ENCODE measurements at places on chromosomes 6 and 20. TPM values are rescaled to one million over a fixed set of nuclear protein-coding genes. Genes with fewer than 3 reads are reported as not detected.

The POPDC3 gene
- total RNA-seq = 0.84 TPM

DNA sequence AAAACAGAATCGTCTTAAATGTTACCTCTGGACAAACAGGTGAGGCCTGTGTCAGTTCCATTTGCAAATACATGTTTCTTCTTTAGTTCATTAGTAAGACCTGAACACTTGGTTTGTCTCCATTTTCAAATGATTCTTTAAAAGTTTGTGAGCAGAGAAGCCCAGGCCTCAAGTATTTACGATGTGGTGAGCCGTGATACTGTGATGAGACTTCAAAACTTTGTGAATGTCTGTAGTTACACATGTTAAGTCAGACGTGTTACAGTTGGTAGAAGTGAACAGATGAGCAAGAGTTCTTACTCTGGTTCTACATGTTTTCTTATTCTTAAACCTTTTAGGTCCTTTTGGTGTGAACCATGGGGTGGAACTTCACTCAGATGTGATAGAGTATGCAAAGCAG, 8.5 kb downstream of the PCMTD2 start:
- DNase-seq = no peak

The RFX6 gene
- total RNA-seq = 1.5 TPM

The ZC2HC1B gene
- not detected for total RNA-seq

The CAP2 gene
- 8.9 TPM for total RNA-seq

- no peak for DNase-seq
Observed at GRCh38 chr6:11381801-11382513, 149.5 kb upstream of the NEDD9 start.

DNA sequence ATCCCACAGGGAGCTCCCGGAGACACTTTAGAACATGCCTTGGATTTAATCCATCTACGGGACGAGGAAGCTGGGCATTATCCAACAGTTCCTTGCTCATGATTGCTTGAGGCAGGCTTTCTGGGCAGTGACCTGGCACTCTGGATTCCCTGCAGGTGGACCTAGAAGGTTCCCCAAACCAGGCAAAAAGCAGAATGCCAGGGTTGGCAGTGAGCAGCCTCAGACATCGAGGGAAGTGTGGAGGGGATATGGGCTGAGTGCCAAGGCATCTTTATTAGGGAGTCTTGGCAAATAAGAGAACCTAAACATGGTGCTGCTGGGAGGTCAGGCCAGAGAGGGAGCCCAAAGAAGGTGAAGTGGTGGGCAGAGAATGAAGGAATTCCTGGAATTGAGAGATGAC, 158.5 kb downstream of the CD83 start:
- no peak for DNase-seq

DNA sequence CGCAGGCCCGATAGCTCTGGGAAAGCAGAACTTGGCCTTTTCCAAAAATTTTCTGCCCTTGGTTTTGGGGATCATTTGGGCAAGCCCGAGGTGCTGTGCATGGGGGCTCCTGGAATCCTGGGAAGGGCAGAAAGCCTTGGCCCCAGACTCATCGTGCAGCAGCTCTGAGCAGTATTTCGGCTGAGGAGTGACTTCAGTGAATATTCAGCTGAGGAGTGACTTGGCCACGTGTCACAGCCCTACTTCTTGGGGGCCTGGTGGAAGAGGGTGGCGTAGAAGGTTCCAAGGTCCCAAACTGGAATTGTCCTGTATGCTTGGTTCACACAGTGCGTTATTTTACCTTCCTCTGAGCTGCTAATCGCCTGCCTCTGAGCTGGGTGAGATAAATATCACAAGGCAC, 1.1 kb upstream of the BMP2 start:
- no peak for DNase-seq

DNA sequence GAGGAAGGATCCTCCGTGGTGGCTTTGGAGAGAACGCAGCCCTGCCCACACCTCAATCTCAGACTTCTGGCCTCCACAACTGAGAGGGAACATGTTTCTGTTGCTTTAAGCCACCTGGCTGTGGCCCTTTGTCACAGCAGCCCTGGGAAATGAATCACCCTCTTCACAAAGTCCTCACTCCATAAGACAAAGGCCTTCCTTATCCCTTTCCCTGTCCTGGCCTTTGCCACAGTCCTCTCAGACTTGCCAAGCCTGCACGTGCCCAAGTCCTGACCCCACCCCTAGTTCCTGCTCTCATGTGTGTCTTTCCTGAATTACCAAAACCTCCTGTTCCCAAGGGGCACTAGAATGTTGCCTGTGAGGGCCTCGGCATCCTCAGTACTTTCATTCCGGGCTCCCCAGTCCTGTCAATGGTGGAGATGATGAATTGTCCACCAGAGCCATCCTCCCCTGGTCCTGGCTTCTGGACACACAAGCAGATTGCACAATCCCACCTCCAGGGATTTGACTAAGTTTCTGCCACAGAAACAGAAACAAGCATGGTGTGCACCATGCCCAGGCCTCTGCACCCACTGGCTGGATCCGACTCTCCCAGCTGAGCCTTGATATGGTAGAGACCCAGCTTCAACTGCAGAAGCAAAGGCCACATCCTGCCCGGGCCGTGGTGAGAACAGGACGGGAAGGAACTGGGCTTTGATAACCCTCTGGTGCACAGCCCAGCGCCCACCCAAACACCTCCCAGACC, 232.6 kb upstream of the PDE10A start:
- DNase-seq = no peak

DNA sequence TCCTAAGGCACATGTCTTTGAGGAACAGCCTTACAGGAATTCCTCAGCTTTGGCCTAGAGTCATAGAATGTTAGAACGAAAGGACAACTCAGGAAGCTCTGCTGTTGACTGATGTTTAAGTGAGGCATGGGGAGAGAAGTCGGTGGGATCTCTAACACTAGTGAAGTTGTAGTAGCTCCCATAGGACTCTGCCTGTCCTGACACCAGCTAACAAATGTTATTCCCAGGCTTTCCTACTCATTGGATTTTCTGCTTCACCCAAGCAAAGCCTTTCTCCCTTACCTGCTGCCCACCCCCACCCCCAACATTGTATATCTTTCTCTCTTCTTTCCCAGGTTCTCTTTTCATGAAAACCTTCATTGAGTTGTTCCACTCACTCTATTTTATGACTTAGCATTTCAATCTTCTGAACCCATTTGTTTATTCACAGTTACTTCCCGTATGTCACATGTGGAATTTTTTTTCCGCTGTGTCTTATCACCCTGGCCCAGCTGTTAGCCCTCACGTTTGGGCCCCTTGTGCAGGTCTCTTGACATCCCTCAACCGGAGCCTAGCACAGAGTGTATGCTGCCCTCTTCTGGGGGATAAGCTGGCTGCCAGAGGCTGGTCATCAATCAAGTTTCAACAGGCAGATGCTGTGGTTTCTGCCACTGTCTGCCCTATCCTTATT, 39.2 kb upstream of the RNF8 start:
- DNase-seq = peak; percentile 55

DNA sequence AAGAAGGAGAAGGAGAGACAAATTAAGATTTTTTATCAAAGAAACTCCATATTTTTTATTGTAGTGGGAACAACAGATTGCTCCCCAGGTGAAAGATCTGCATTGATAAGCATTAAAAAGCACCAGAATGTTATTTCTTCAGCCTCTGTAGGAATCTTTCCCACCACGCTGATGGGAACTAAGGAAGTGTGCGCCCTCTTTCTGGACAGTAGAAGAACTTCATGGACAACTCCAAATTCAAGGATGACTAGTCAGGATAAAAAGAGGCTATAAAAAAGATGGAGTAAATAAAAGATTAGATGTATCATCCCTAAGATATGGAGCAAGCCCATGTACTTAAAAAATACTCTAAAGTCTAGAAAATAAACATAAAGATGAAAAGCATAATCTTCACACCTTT, 45.8 kb upstream of the PAK5 start:
- DNase-seq = no peak

GRCh38 chr6:158047127-158047518, 65.5 kb downstream of the SYNJ2 start:
- DNase-seq = no peak

The LAMA4 gene
- total RNA-seq = not detected

The HLA-DRA gene
- total RNA-seq = not detected

GRCh38 chr6:144897441-144897921, 612.3 kb downstream of the UTRN start:
- DNase-seq = no peak

- DNase-seq = no peak
Observed at GRCh38 chr20:20205141-20205861, 153.0 kb downstream of the CFAP61 start.

- DNase-seq = no peak
Observed at GRCh38 chr6:44057238-44057930, 69.9 kb downstream of the MRPL14 start.

DNA sequence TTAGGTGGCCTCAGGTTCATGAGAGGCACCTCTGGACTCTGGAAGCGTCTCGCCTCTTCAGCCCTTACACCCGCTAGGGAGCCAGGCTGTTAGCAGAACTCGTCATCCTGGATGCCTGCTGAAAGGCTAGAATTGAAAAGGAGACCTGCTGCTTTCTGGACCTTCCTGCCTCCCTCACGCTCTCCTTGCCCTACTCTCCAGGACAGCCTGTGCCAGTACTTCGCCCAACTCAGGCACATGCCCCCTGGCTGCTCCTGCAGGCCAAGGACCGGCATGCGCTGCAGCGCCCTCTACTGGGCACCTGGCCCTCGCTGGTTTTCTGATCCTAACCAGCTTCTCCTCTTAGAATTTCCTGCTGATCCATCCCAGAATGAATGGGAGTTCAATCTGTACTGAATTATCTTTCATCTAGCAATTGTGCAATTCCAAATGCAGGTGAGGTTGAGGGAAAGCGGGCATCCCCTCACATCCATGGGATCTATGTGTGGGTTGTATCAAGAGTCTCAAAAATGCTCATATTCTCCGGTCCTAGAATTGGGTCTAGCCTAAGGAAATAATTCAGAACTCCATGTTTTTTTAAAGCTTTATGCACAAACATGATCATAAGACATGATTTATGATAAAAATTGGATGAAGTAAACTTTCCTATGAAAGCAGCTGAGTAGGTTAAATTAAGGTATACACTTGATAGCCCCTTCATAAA, 78.0 kb downstream of the PTPN1 start:
- DNase-seq = peak; percentile 87

The KHDRBS2 gene
- not detected for total RNA-seq

The RAB44 gene
- not detected for total RNA-seq

GRCh38 chr6:28719275-28719940, 193.7 kb downstream of the GPX5 start:
- DNase-seq = no peak

GRCh38 chr6:43143235-43144128, 27.6 kb upstream of the SRF start:
- DNase-seq = peak; percentile 77

GRCh38 chr6:28280595-28281287, 631 bp upstream of the PGBD1 start:
- no peak for DNase-seq

DNA sequence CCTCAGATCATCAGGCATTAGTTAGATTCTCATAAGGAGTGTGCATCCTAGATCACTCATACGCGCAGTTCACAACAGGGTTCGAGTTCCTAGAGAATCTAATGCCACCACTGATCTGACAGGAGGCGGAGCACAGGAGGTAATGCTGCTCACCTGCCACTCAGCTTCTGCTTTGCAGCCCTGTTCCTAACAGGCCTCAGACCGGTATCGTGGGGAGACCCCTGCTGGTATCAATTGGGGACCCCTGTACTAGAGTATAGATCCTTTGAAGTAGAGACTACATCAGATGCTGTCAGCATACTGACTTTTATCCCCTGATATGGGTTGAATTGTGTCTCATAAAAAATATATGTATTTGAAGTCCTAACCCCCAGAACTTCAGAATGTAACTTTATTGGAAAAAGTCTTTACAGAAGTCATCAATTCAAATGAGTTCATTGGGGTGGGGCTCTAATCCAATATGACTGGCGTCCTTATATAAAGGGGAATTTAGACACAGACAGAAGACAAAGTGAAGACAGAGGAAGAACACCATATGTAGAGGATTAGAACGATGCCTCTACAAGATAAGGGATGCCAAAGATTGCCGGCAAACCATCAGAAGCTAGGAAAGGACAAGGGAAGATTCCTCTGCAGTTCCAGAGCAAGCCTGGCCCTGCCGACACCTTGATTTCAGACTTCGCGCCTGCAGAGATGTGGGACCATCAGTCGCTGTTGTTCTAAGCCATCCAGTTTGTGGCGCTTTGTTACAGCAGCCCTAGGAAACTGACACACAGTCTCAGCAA, 104.4 kb upstream of the BTBD3 start:
- DNase-seq = no peak

The IL17F gene
- not detected for total RNA-seq

DNA sequence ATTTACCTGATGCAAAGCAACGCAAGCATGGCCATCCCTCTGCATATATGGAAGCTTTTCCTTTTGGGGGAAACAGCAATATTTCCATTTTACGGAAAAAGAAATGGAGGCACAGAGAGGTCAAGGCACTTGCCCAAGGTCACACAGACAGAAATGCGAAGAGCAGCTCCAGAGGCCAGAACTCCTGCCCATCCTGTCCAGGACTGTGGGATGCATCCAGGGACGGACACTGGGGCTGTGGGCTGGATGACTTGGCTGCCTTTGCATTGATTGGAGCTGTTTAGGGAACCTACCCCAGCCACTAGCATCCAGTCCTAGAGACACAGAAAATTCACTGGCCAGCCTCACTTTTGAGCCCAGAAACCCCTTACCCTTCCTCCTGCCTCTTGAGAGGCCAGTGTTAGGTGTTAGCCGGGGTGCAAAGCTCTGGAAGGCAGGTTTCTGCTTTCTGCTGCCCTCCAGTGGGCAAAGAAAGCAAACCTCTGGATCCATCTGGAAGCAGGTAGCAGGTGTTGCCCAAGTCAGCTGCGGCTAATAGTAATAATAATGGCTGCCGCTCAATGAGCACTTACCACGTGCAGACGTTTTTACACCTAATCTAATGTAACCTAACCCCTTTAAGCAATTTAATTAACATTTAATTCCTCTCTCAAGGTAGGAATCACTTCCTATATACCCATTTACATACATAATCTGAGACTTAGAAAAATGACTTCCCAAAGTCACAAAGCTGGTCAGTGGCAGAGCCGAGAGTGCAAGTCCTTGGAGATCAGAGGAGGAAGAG, 31.7 kb upstream of the CCN5 start:
- DNase-seq = peak; percentile 94

GRCh38 chr6:66948106-66948505, 1241.1 kb upstream of the EYS start:
- no peak for DNase-seq

DNA sequence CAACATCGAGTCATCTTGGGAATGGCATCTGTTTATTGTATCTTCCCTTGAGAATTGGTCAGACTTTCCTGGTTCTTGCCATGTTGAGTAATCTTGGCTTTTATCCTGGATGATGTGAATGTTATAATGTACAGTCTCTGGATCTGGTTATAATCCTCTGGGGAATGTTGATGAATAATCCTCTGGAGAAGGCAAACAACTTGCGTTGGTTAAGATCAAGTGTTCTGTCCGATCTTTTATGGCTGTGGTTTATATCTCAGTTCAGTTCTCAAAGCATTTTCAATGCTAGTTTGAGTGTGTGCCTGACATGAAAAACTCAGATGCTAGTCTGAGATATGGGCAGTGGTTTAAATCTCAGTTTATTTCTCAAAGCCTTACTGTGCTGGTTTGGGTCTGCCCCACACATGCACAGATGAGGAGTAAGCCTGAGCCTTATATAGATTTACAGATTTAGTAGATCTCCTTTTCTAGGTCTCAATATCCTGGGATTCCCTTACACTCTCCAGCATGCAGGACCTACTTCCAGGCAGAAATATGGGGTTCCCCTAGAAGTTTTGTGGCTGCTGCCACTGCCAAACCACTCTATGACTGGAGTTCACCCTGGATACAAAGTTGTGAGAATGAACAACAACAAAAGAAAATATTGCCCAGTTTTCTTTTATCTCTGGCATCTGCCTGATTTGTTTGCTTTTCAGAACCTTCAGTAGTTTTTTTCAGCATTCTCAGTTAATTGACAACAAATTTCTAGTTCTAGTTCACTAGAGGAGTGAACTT, 191.8 kb upstream of the MAN1A1 start:
- DNase-seq = no peak

- DNase-seq = no peak
Observed at GRCh38 chr20:57883761-57884160, 173.9 kb upstream of the PMEPA1 start.

All from Caco-2 (cell line).